ENCODE measurements at places on chromosomes 6 and 20.

- no peak overlapping the region for H3K27ac ChIP-seq
- no peaks in the 10 kb centered on the region for H3K27me3 ChIP-seq
- H3K4me3 ChIP-seq = no peak overlapping the region
- H3K4me1 ChIP-seq = peaks cover 28% of the 10 kb centered on the region
- no peak for DNase-seq
Measured at GRCh38 chr20:62769346-62770071, 26.8 kb upstream of the MRGBP start.

DNA sequence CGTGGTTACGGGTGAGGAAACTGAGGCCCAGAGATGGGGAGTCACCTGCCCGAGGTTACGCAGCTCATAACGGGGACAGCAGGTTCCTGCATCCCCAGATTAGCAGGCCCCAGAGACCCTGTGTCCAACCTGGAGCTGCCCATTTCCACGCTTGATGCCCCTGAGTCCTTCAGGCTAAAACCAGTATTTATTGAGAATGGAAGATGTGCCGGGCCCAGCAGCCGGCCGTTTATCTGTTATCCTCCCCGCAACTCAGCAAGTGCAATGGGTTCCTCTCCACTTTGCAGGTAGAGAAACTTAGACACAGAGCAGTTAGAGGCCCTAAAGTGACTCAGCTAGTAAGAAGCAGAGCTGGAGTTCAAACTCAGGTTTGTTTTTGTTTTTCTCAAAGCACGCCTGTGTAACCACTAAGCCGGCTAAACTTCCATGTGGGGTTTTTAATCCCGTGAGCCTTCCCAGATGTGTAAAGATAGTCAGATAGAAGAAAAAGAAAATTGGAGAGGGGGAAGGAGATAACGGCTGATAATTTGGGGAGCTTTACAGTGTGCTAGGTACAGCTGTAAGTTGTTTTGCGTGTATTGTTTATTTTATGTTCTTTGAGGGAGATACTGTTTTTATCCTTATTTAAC is 775 bp downstream of the PFDN4 start:
- H3K4me1 ChIP-seq = peaks cover 16% of the 10 kb centered on the region
- H3K27ac ChIP-seq = peak overlapping the region; percentile 100
- peaks cover 6% of the 10 kb centered on the region for H3K36me3 ChIP-seq
- peak; percentile 40 for DNase-seq
- H3K4me3 ChIP-seq = peak overlapping the region; percentile 76

GRCh38 chr6:34334796-34335416 is 57.6 kb downstream of the NUDT3 start:
- H3K27ac ChIP-seq = no peak overlapping the region
- no peaks in the 10 kb centered on the region for H3K27me3 ChIP-seq
- H3K4me1 ChIP-seq = no peaks in the 10 kb centered on the region

DNA sequence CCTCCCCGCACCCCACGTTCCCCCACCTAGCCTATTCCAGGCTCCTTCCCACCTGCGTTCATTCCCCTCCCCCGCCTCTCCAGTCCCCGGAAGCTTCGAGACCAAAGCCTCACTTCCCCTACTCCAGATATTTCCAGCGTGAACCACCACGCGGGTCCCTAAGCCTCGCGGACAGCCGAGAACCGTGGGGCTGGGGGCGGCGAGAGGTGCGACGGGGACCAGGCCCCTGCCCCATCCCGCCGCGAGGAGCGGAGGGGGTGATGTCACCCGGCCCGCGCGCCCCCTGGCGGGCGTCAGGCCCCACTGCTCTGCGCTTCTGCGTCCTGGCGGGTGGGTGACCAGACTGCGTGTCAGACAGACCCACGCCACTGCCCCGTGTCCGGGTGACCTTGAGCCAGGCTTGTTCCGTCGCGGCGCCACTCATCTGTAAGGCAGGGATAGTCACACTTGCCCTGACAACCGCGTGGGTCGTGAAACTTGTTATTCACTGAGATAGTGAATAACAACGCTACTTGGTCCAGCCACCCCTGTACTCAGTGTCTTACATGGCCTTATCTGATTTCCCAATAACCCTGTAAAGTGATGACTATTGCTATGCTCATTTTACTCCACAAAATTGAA is 9.0 kb upstream of the HSP90AB1 start:
- peaks cover 7% of the 10 kb centered on the region for H3K36me3 ChIP-seq
- H3K4me3 ChIP-seq = peak overlapping the region; percentile 86
- DNase-seq = peak; percentile 69
- peak overlapping the region; percentile 85 for H3K27ac ChIP-seq

GRCh38 chr6:148912252-148912651 is 165.4 kb downstream of the UST start:
- no peak for DNase-seq
- H3K27me3 ChIP-seq = no peaks in the 10 kb centered on the region
- H3K36me3 ChIP-seq = no peaks in the 10 kb centered on the region
- H3K4me1 ChIP-seq = no peaks in the 10 kb centered on the region

- H3K27ac ChIP-seq = peak overlapping the region; percentile 53
Measured at GRCh38 chr6:125236536-125237327, 65.0 kb downstream of the HDDC2 start.

DNA sequence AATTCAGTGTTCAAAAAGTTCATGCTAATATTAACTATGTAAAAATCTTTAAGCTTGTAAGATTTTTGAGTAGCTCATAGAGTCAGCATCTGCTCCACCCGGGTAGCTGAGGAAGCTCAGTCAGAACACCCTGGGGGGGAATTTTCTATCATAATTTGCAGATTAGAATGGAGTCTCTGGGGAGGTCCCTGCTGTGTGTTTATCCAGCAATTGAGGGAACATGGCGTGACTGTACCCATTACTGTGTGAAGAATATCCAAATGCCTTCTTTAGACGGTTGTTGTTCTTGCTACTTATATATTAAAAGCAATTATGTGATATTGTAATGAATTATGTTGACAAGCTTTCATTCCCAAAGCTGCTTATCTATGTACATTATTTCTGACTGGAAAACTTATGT is 64.8 kb downstream of the AIG1 start:
- no peaks in the 10 kb centered on the region for H3K36me3 ChIP-seq
- no peak for DNase-seq
- H3K27me3 ChIP-seq = no peaks in the 10 kb centered on the region
- H3K4me3 ChIP-seq = no peak overlapping the region

GRCh38 chr6:156379392-156380289 is 397.5 kb upstream of the ARID1B start:
- H3K27ac ChIP-seq = no peak overlapping the region
- no peaks in the 10 kb centered on the region for H3K4me1 ChIP-seq
- DNase-seq = no peak
- H3K4me3 ChIP-seq = no peak overlapping the region
- H3K27me3 ChIP-seq = no peaks in the 10 kb centered on the region

GRCh38 chr6:138424004-138424904 is 20.2 kb downstream of the HEBP2 start:
- peaks cover 30% of the 10 kb centered on the region for H3K36me3 ChIP-seq
- no peak overlapping the region for H3K4me3 ChIP-seq
- H3K27me3 ChIP-seq = no peaks in the 10 kb centered on the region
- no peak for DNase-seq
- peaks cover 6% of the 10 kb centered on the region for H3K4me1 ChIP-seq
- no peak overlapping the region for H3K27ac ChIP-seq

- no peak overlapping the region for H3K27ac ChIP-seq
- H3K4me3 ChIP-seq = no peak overlapping the region
- peaks cover 71% of the 10 kb centered on the region for H3K27me3 ChIP-seq
- no peaks in the 10 kb centered on the region for H3K36me3 ChIP-seq
- no peak for DNase-seq
- H3K4me1 ChIP-seq = no peaks in the 10 kb centered on the region
Measured at GRCh38 chr6:83767033-83767432, 58.1 kb upstream of the SNAP91 start.

DNA sequence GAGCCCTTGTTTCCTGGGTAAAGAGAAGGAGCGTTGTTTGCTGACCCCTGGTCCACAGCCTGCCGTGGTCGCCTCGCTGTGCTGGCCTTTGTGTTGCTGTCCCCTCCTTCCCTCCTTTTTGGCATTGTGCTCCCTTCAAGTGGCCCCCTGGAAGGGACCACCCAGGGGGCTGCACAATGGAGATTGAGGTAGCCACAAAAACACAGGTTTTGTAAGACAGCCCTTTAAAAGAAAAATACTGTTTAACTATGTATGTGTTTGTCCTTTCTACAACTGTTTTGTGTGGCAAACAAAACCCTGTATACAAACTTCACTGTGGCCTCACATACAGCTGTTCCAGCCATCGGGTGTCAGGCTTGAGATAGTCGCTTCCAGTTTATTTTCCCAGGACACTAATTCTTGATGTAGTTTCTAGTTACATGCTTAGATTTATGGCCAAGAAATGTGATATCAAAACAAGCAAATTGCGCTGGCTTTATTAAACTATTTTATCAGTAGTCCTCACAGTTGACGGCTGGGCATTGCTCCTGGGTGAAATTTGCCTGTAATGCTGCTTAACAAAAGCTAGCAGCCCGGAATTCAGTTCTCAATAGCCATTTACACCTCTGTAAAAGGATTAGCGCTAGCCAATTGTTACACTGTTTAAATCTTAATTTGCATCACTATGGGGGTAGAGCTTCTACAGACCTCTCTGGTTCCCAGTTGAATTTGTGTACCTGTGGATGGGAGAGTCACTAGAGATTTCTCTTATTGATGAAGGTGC is 64.1 kb downstream of the KIZ start:
- peaks cover 2% of the 10 kb centered on the region for H3K4me1 ChIP-seq
- H3K27ac ChIP-seq = no peak overlapping the region
- H3K27me3 ChIP-seq = no peaks in the 10 kb centered on the region
- H3K4me3 ChIP-seq = no peak overlapping the region
- H3K36me3 ChIP-seq = peaks cover 8% of the 10 kb centered on the region
- DNase-seq = no peak

DNA sequence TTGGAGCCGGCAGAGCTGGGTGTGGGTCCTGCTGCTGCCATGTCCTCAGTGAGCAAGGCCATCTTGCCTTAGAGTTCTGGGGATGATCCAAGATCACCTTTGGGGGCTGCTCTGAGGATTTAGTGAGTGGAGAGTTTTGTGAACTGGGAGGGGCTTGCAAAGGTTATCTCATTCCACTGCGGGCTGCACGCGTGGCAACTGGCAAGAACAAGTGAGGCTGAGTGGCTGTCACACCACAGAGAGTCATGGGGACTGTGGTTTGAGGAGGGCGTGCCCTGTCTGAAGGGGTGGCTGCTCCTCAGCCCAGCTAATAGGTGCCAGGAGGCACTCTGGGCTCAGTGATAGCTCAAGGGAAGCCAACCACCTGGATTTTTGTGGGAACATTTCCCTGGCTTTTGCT is 37.6 kb downstream of the TTLL9 start:
- peaks cover 20% of the 10 kb centered on the region for H3K27me3 ChIP-seq
- H3K4me1 ChIP-seq = no peaks in the 10 kb centered on the region
- no peak for DNase-seq
- no peak overlapping the region for H3K27ac ChIP-seq
- no peaks in the 10 kb centered on the region for H3K36me3 ChIP-seq
- H3K4me3 ChIP-seq = no peak overlapping the region

DNA sequence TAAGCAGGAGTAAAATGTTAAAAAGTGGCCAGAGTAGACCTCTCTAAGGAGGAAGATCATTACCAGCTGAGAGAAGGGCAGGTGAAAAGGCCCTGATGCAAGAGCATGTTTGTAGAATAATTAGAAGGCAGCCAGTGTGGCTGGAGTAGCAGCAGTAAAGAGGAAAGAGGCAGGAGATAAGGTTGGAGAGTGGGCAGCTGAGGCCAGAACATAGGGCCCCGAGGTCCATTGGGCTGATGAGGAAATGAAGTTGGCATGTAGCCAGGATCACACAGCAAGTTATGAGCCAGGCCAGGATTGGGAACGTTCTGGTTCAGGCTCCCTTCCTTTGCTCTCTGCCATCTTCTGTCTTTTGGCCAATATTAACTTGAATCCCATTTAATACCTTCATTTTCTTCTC is 51.6 kb downstream of the RALY start:
- H3K27me3 ChIP-seq = no peaks in the 10 kb centered on the region
- no peak overlapping the region for H3K27ac ChIP-seq
- no peak overlapping the region for H3K4me3 ChIP-seq
- H3K36me3 ChIP-seq = peaks cover 4% of the 10 kb centered on the region

DNA sequence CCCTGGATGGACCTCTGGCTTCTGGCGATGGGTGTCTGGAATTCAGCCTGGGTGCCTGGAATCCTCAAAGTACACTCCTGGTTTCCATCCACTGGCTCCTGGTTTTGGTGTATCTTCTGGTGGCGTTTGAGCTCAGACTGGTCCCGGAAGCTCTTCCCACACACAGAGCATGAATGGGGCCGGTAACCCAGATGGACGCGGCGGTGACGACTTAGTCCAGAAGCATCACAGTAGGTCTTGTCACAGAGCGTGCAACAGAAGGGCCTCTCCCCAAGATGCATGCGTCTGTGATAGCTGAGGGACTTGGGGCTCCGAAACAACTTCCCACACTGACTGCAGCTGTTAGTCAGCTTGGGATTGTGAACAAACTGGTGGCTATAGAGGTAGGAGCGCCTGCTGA is 7.8 kb downstream of the ZFP57 start:
- H3K27ac ChIP-seq = no peak overlapping the region
- H3K27me3 ChIP-seq = no peaks in the 10 kb centered on the region
- H3K36me3 ChIP-seq = no peaks in the 10 kb centered on the region
- DNase-seq = no peak
- H3K4me3 ChIP-seq = no peak overlapping the region
- peaks cover 15% of the 10 kb centered on the region for H3K4me1 ChIP-seq

- no peaks in the 10 kb centered on the region for H3K36me3 ChIP-seq
- no peak for DNase-seq
- H3K27me3 ChIP-seq = no peaks in the 10 kb centered on the region
- H3K4me1 ChIP-seq = no peaks in the 10 kb centered on the region
Measured at GRCh38 chr6:14645841-14646240, 528.3 kb downstream of the CD83 start.

- DNase-seq = no peak
- peaks cover 77% of the 10 kb centered on the region for H3K27me3 ChIP-seq
- no peak overlapping the region for H3K27ac ChIP-seq
- H3K4me1 ChIP-seq = no peaks in the 10 kb centered on the region
- no peak overlapping the region for H3K4me3 ChIP-seq
Measured at GRCh38 chr6:71523548-71523947, 234.9 kb downstream of the OGFRL1 start.

- no peak overlapping the region for H3K4me3 ChIP-seq
- H3K4me1 ChIP-seq = peaks cover 28% of the 10 kb centered on the region
- no peaks in the 10 kb centered on the region for H3K36me3 ChIP-seq
- no peaks in the 10 kb centered on the region for H3K27me3 ChIP-seq
Measured at GRCh38 chr20:4136078-4136966, 121.0 kb upstream of the RNF24 start.

GRCh38 chr6:6479785-6480184 is 108.7 kb upstream of the LY86 start:
- no peak overlapping the region for H3K27ac ChIP-seq
- H3K4me1 ChIP-seq = peaks cover 3% of the 10 kb centered on the region
- DNase-seq = no peak
- no peaks in the 10 kb centered on the region for H3K36me3 ChIP-seq
- H3K4me3 ChIP-seq = no peak overlapping the region
- no peaks in the 10 kb centered on the region for H3K27me3 ChIP-seq

GRCh38 chr6:10875026-10875425 is 6.8 kb downstream of the GCM2 start:
- no peak overlapping the region for H3K4me3 ChIP-seq
- no peak for DNase-seq
- H3K36me3 ChIP-seq = no peaks in the 10 kb centered on the region
- no peaks in the 10 kb centered on the region for H3K27me3 ChIP-seq
- H3K27ac ChIP-seq = no peak overlapping the region
- no peaks in the 10 kb centered on the region for H3K4me1 ChIP-seq

Data from MCF 10A (cell line).